CD4-positive, alpha-beta T cell treated with Interleukin-1 beta for 1 hour (primary cell): ENCODE measurements at places on chromosomes 7 and 10.

GRCh38 chr7:108972004-108972403, 402.3 kb downstream of the DNAJB9 start:
- DNase-seq, result no peak

DNA sequence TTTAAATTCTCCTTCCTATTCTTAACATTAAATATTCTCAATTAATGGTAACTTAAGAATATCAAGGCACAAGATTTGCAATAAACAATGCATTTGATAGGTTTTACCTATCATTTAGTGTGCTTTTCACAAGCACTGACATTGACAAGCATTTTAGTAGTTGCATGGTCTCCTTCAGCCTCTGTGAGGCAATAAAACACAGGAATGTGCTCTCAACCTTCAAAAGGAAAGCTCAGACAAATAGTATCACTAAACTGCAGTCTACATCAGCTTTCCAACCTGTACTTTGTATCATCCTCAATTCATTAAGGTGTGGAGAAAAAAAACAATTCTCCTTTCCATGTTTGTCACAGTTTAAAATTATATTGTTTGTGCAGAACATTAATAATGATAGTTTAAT, 51.1 kb upstream of the TSPAN13 start:
- no peak for DNase-seq

DNA sequence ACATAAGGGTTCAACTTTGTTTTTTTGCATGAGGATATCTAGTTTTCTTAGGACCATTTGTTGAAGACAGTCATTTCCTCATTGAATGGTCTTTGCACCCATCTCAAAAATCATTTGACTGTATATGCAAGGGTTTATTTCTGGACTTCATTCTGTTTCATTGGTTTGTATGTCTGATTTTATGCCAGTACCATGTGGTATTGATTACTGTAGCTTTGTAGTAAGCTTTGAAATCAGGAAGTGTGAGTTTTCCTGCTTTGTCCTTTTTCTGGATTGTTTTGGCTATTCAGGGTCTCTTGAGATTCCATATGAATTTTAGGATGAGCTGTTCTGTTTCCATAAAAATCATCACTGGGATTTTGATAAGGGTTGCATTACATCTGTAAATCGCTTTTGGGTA, 63.9 kb downstream of the SND1 start:
- DNase-seq, result no peak

- no peak for DNase-seq
These were observed 104.7 kb downstream of the SORBS1 start for GRCh38 chr10:95456516-95456915.

GRCh38 chr7:44162785-44163395, 21.8 kb upstream of the MYL7 start:
- DNase-seq, result no peak

DNA sequence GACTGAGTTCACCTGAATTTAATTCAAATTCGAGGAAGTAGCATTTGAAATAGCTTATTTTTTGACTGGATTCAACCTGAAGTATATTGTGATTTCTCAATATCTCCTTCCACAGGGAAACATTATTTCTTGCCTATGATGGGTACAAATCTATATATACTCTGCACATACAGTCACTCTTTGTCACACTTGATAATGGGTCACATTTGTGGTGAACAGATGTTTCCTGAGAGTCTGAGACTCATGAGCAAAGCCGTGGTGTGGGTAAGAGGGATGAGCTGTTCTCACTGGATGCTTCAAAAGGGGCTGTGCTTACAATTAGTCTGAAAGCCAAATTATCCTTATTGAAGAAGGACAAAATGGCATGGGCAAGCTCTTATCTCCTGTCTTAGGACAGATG, 18.0 kb upstream of the TBXAS1 start:
- DNase-seq, result no peak

DNA sequence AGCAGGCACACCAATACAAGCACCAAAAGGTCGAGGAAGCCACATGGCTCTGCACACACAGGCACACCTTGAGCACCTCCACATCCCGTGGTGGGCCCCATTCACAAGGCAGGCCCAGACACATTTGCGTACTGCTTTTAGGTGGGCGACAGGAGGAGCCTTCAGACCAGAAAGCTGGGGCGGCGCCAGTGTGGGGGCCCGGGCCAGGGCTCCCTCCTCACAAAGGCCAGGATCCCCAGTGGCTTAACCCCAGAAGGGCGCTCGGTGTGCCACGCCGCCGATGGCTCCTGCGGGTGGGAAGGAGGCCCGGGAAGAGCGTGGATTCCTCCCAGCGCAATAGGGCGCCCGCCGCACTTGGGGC, 2.8 kb upstream of the SMARCD3 start:
- DNase-seq, result no peak

DNA sequence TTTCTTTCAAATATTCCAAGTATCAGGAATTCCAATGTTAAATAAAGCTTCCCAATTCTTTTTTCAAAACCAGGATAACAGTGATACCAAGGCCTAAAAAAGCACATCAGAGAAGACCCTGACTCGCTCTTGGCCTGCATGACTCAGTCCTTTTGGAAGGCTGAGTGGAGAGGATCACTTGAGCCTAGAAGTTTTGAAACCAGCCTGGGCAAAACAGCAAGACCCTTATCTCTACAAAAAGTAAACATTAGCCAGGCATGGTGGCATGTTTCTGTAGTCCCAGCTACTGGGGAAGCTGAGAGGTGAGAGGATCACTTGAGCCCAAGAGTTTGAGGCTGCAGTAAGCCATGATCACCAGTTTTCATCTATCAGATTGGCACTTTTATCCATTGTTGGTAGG, 18.7 kb downstream of the NFE2L3 start:
- no peak for DNase-seq

DNA sequence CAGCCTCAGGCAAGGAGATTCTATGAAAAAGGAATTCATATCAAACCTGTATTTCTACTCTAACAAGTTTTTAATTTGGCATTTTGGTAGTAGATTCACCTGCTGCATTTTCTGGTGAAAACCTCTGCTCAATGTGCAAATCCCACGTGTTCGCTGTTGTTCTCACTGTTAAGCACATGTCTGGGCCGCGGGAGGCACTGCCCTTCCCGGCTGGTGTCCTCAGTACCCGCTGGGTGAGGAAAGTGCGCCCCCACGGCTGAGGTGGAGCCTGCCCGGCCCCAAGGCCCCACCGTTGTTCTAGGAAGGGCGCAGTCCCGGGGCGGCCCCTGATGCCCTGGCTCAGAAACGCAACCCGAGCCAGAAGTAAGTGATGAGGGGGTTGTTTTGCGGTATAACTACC, 193.4 kb upstream of the VWC2 start:
- DNase-seq, result no peak

GRCh38 chr10:21954132-21954531, 49.4 kb downstream of the DNAJC1 start:
- no peak for DNase-seq

- DNase-seq, result no peak
These were observed 40.9 kb upstream of the ZNF32 start for GRCh38 chr10:43689618-43689954.

DNA sequence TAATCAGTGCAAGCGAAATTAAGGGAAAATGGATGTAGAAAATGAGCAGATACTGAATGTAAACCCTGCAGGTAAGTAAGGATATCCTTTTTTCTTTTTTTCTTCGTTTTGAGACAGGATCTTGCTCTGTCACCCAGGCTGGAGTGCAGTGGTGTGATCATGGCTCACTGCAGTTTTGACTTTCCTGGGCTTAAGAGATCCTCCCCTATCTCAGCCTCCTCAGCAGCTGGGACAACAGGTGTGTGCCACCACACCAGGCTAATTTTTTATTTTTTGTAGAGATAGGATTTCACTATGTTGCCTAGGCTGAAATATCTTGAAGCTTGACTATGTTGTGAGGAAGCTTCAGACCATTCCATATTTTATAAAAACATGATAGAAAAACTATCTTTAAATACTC, 4.3 kb downstream of the PDCD4 start:
- no peak for DNase-seq

- DNase-seq, result no peak
These were observed 67.2 kb upstream of the LRGUK start for GRCh38 chr7:134059921-134060320.

GRCh38 chr7:15967551-15967950, 281.1 kb upstream of the MEOX2 start:
- DNase-seq, result no peak

DNA sequence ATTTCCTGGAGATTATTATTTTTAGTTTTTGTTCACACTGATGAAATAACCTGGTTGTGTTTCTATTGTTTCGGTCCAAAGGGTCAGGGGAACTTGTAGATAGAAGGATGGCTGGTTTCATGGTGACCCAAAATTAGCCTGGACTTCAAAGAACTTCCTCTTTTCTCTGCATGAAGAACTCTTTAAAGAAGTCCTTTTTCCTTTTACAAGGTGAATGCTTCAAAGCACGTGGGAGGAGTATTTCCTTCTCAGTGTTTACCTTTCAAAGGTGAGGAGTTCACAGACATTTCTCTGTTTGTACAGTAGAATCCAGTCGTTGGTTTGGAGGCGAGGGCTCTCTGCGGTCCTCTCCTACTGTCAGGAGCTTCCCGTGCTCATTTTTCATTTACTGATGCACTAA, 561.7 kb downstream of the GATA3 start:
- DNase-seq, result no peak

GRCh38 chr7:31805209-31805818, 118.3 kb downstream of the PPP1R17 start:
- DNase-seq, result no peak

- DNase-seq, result no peak
These were observed 76.8 kb downstream of the DIP2C start for GRCh38 chr10:612696-613095.

GRCh38 chr10:516764-517163, 172.7 kb downstream of the DIP2C start:
- no peak for DNase-seq

DNA sequence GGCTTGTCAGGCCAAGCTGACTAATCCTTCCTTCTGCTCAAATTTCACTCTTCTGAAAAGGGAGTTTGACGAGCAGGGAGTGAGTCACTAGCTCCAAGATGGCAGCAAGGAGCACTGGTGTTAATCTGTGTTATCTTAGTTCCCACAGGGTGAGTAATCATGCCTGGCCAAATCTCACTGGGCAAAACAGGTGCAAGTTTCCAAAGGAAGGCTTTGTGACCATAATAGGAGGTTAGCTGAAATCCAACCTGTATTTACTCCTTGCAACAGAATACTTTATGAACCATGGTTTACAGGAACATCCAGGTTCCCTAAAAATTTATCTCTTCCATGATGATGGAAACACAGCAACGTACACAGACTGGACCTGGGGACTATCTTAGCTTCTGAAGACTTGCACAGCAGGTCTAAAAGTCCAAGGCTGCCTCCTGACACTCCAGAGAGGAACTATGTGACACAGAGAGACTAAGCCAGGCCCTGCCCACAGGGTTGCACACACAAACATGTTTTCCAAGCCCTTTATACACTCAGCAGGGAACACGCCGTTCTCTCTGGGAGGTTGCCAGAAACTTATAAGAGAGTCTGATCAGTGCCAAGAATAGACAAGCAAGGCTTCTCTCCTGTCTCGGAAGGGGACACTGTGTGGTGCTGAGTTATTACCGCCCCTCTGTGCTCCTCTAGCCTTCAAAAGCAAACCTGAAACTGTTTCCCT, 46.3 kb downstream of the PDK4 start:
- no peak for DNase-seq

DNA sequence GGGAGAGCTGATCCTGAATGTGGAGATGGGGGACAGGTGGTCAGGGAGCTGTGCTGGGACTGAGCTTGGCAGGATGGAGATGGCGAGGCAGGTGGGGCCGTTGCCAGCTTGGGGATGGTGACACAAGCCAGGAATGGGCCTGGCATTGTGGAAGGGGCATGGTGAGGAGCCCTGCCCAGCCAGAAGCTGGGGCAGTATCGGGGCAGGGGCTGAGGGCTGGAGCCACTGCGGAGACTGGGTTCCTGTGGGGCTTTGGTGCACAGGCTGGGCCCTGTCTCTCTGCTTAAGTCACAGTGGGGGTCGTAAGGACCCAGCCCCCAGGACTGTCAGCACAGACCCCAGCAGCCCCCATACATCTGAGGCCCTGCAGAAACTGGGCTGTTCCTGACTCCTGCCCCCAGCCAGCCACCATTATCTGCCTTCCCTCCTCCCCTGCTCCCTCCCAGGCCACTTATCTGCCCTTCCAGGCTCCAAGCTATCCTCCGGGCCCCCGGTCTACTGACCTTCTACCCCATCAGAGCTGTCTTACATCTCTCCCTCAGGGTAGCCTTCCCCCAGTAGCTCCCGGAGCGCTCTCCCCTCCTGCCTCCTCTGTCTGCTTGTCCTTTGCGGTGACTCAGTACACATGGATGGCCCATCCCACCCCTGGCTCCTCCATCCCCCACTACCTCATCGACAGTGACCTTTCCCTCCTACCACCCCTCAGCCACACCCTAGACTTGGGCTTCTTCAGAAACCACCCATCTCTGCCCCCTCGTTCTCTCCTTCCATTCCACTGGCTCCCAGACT, 44.2 kb downstream of the PPIF start:
- DNase-seq, result no peak

DNA sequence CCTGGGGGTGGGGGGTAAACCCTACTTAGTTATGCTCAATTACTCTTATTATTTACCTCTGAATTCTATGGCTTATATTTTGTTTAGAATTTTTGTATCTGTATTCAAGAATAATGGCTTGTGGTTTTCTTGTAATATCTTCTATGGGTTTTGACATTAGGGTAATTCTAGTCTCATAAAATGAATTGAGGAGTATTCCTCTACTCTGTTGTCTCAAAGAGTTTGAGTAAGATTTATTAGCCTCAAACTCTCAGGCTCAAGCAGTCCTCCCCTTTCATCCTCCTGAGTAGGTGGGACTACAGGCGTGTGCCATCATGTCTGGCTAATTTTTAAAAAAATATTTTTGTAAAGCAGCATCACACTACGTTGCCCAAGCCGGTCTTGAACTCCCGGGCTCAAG, 19.6 kb upstream of the UCMA start:
- no peak for DNase-seq

DNA sequence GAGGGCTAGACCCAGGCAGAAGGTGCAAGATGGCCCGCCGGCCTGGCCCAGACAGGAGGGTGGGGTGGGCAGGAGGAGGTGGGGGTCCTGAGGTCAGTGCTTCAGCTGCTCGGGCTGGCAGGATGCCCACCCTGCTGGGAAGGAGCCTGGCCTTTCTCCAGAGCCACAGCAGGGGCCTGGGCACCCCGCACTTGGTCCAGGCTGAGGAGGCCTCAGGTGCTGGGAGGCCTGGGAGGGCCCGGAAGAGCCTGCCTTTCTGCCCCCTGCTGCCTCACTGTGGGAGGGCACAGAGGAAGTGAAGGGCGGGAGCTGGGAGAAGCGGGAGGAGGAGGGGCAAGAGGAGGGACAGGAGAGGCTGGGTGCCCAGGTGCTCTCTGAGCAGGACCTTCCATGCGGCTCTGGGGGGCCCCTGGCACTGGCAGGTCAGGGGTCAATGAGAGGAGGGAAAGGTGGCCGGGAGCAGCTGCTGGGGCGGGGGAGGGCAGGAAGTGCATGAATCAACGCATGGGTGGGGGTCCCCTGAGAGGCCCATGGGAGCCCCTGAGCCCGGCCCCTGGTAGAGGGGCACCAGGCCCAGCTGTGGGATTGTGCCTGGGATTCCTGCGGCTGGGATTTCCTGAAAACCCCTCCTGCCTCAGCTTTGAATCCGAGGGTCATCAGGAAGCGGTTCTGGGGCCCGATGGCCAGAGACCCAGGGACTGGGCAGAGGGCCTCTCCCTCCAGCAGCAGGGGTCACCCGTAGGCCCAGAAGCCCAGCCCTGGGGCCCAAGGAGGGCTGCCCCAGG, 49.9 kb downstream of the PWWP2B start:
- peak; percentile 77 for DNase-seq

GRCh38 chr10:120400601-120401000, 56.4 kb upstream of the PLPP4 start:
- no peak for DNase-seq

- DNase-seq, result no peak
These were observed 2.9 kb downstream of the RAMP3 start for GRCh38 chr7:45160417-45160881.

GRCh38 chr10:51487576-51487975, 211.8 kb downstream of the CSTF2T start:
- no peak for DNase-seq
